ENCODE measurements at places on chromosomes 3 and 15.

DNA sequence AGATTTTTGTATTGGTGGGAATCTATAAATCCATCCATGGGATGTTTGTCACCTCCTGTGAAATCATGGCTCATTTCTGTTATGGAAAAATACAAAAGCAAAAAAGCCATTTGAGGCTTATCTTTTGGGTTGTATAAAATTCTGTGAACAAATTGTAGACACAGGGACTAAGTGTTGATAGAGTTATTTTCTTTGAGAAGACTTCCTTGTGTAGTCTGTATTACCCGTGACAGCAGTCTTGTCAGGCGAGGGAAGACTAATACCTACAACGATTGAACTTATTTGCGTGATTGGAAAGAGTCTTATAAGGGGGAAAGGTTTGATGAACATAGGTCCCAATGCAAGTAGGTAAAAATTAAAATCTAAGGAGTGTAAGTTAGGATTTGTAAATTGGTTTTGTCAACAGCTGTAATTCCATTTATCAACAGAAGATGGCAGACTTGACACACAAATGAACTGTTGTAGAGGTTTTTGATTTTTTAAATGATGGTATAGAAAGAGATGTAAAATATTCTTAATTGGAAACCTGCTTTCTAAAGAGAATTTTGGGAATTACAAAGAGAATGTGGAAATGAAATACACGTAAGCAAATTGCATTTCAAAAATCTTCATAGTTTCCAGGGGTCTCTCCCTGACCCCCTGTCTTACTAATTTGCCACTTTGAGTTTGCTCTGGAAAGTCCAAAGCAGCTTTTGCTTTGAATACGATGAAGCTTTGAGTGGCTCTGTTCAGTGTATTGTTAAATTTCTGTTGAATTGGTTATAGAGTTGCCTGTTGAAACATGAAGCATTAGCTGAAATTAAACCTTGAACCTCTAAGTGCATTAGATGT lies 33.2 kb downstream of the SLC25A26 start:
- DNase-seq, result no peak

GRCh38 chr3:138696666-138697370 lies 88.2 kb downstream of the FAIM start:
- DNase-seq, result no peak

DNA sequence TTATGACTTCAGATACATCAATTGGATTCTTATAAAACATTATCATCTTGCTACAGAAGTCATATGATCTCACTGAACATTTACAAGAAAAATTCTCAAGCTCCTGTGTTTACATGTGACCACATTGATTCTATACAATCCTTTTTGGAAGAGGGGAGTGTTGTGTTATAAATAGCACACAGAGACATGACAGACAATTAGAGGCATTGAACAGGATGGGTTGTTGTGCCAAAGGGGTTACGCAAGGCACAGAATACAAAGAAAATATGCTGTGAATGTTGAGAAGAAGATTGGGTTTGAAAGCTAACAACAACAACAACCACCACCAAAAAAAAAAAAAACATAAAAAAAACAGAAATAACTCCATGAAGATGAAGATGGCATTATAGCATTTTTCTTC lies 32.5 kb upstream of the TBL1XR1 start:
- no peak for DNase-seq

- DNase-seq, result no peak
These were observed 42.5 kb downstream of the CHCHD4 start for GRCh38 chr3:14082108-14082657.

DNA sequence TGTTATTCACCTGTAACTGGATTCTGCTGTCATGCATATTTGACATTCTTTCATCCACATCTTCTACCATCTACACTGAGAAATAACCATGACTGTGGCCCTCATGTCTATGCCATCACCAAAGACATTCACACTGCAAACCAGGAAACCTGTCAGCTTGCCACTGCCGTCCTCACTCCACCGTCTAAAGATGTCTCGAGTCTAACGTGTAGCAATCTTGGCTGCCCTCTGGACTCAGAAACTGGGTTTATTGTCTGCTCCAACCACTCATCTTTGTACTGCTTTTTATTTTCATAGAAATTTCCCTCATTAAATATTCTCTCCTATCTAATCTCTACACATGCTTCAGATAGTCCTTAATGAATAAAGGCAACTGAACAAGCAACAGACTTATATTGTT lies 57.1 kb downstream of the CRYGS start:
- DNase-seq, result no peak

- peak; percentile 61 for DNase-seq
These were observed 54.2 kb downstream of the CCDC54 start for GRCh38 chr3:107431246-107432012.

- DNase-seq, result no peak
These were observed 38.4 kb upstream of the GOLGA8J start for GRCh38 chr15:30044377-30044776.

- DNase-seq, result no peak
These were observed 46.3 kb upstream of the RBP1 start for GRCh38 chr3:139585820-139586219.

All from CD4-positive, alpha-beta T cell treated with Interleukin-17A for 4 hours (primary cell).